ENCODE measurements at places on chromosomes 7 and 10.

- DNase-seq = no peak
- H3K27me3 ChIP-seq = no peaks in the 10 kb centered on the region
- H3K27ac ChIP-seq = peak overlapping the region; percentile 66
- peaks cover 4% of the 10 kb centered on the region for H3K36me3 ChIP-seq
- no peak overlapping the region for H3K4me3 ChIP-seq
Observed at GRCh38 chr10:103695584-103696005, 159.8 kb downstream of the SH3PXD2A start.

DNA sequence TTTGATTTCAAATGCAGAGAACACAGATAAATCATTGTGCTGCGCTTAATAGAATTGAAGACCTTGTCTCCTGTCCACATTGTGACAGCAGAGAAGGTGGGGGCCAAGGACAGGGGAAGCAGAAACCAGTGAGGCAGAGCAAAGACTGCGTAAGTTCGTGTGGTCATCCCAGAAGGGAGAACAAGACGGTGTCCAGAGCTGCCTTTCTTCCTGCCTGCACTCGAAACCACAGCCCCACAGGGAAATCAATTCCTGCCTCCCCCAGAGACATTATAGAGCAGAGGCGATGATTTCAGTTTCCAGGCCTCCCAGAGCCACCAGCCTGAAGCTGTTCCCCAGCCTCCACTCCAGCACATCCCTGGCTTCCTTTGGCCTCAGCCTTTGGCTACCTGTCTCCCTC, 39.7 kb upstream of the UCN3 start:
- no peaks in the 10 kb centered on the region for H3K36me3 ChIP-seq
- DNase-seq = no peak
- H3K27me3 ChIP-seq = peaks cover 28% of the 10 kb centered on the region
- H3K27ac ChIP-seq = no peak overlapping the region
- no peak overlapping the region for H3K4me3 ChIP-seq

DNA sequence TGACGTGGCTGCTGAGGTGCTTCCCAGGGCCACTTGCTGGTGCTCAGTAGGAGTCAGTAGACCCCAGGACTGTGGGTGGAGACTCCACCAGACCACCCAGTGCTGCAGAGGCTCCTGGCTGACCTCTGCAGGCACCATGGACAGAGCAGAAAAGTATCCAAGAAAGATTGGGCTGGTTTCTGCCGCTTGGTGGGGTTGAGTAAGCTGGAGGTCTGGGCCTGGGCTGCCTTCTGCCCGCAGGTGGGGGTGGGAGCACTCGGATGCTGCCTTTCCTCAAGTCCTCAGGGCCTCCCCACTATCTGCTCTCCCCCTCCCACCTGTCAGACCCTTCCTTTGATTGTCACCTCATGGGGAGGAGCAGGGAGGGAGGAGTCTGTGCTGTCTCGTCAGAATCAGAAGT, 91.6 kb downstream of the WDR37 start:
- peaks cover 3% of the 10 kb centered on the region for H3K27me3 ChIP-seq
- no peaks in the 10 kb centered on the region for H3K36me3 ChIP-seq
- no peak overlapping the region for H3K27ac ChIP-seq
- H3K4me3 ChIP-seq = no peak overlapping the region
- peaks cover 4% of the 10 kb centered on the region for H3K4me1 ChIP-seq
- DNase-seq = no peak

GRCh38 chr7:145511004-145511403, 605.6 kb upstream of the CNTNAP2 start:
- no peak for DNase-seq
- no peaks in the 10 kb centered on the region for H3K4me1 ChIP-seq
- H3K4me3 ChIP-seq = no peak overlapping the region
- no peak overlapping the region for H3K27ac ChIP-seq
- H3K27me3 ChIP-seq = no peaks in the 10 kb centered on the region

- no peak for DNase-seq
- no peak overlapping the region for H3K4me3 ChIP-seq
- no peaks in the 10 kb centered on the region for H3K36me3 ChIP-seq
- H3K4me1 ChIP-seq = no peaks in the 10 kb centered on the region
Observed at GRCh38 chr10:20986049-20986448, 88.9 kb upstream of the NEBL start.

DNA sequence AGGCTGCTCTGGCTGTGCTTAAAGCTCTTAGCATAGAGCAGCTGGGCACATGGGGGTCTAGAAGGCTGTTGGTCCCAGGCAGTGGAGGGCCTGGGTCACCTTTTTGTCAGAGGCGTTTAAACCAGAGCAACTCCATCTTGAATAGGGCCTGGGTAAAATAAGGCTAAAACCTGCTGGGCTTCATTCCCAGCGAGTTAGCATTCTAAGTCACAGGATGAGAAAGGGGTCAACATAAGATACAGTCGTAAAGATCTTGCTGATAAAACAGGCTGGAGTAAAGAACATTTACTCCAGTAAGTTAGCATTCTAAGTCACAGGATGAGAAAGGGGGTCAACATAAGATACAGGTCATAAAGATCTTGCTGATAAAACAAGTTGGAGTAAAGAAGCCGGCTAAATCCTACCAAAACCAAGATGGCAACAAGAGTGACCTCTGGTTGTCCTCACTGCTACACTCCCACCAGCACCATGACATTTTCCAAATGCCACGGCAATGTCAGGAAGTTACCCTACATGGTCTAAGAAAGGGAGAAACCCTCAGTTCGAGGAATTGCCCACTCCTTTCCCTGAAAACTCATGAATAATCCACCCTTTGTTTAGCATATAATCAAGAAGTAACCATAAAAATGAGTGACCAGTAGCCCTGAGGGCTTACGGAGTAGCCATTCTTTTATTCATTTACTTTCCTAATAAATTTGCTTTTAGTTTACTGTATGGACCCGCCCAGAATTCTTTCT, 96.8 kb upstream of the PCBD1 start:
- H3K36me3 ChIP-seq = no peaks in the 10 kb centered on the region
- H3K4me1 ChIP-seq = no peaks in the 10 kb centered on the region
- no peak for DNase-seq
- H3K27ac ChIP-seq = no peak overlapping the region
- H3K4me3 ChIP-seq = no peak overlapping the region

DNA sequence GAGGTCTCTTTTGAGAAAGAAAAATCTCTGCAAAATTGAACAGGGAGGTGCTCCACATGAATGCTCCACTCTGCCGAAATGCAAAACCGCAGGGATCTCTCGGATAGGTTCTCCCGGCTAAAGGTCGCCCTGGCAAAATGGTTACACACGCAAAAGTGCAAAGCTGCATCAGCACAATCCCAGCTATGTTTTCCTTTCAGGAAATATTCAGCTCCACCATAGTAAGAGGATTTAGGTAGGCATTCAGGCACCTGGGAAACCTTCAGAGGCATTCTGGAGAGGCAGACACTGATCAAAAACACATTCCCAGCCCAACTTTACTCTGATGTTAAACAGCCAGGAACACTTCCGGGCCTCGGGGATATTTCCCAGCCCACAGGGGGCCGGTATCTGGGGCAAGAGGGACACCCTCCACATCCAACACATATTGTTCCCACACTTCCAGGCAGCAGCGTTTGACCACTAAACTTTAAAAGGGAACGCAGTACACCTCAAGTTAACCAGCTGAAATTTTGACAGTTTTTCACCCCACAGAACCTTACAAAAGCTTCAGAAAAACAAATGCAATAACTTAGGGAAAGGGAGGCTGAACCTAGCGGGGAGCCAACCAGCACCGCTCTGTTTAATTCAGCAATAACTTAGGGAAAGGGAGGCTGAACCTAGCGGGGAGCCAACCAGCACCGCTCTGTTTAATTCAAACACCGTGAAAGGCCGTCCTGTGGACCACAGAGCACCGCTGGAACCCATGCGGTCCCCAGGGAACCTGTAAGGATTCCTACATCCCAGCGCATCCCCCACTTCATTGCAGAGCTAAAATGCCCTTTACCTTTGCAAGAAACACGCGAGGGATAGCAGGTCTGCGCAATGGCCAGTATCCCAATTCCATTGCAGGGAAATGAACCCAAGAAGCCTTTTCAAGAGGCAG, 45.9 kb downstream of the TNS3 start:
- H3K4me1 ChIP-seq = peaks cover 50% of the 10 kb centered on the region
- no peaks in the 10 kb centered on the region for H3K27me3 ChIP-seq
- peak; percentile 5 for DNase-seq
- H3K4me3 ChIP-seq = peak overlapping the region; percentile 71
- H3K27ac ChIP-seq = peak overlapping the region; percentile 12
- no peaks in the 10 kb centered on the region for H3K36me3 ChIP-seq

DNA sequence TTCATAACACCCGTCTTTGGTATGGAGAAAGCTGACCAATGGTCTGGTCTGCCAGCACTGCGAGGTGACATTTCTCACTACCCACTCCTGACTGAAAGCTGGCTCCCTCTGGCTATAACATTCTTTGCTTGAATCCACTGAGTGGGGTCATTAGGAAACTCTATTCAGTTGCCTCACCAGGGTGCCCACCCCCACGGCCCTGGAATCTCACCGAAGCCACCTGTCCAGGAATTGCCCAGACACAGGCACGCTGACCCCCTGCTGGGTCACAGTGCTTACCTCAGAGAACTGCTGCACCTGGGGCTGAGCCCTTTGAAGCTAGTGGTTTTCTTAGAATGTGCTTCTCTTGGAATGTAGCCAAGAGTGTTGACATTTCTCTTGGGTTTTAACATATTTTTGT, 28.6 kb downstream of the HECW1 start:
- no peak for DNase-seq
- peaks cover 48% of the 10 kb centered on the region for H3K27me3 ChIP-seq
- no peaks in the 10 kb centered on the region for H3K4me1 ChIP-seq
- H3K27ac ChIP-seq = no peak overlapping the region
- no peaks in the 10 kb centered on the region for H3K36me3 ChIP-seq
- no peak overlapping the region for H3K4me3 ChIP-seq

DNA sequence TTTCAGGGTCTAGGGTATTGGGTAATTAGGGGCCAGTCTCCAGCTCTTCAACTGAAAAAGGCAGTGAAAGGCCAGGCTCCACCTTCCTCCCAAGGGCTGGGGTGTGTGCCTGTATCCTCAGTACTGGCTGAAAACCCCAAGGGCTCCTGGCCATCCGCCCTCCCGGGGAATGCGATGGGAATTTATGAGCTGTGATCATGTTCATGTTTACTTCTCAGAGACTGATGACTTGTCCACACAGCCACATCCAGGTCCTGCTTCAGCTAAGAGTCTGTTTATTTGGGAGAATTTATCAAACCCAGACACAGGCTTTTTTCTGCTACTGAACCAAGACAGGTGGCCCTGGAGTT, 91.7 kb downstream of the CCDC3 start:
- peaks cover 29% of the 10 kb centered on the region for H3K27me3 ChIP-seq
- no peaks in the 10 kb centered on the region for H3K4me1 ChIP-seq
- H3K27ac ChIP-seq = no peak overlapping the region

DNA sequence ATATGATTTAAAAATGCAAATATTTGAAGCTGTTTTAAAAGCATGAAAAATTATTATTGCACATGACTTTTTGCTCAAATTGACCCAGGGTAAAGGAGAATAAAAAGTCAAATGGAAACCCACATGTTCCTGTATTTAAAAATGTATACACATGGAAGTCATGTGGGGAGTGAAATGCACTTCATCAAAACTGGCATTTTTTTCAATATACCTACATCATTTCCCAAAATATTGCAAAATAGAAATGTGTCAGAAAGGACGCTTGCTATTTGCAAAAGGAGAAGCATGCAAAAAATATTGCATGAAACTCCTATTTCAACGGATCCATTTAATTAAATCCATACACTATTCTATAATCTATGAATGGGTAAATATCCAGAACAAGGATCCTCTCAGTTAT, 117.0 kb downstream of the POU6F2 start:
- no peak overlapping the region for H3K4me3 ChIP-seq
- no peaks in the 10 kb centered on the region for H3K36me3 ChIP-seq
- H3K4me1 ChIP-seq = no peaks in the 10 kb centered on the region
- peaks cover 5% of the 10 kb centered on the region for H3K27me3 ChIP-seq
- DNase-seq = no peak

GRCh38 chr7:124124201-124124600, 91.3 kb upstream of the TMEM229A start:
- no peaks in the 10 kb centered on the region for H3K27me3 ChIP-seq
- H3K4me1 ChIP-seq = no peaks in the 10 kb centered on the region
- DNase-seq = no peak

DNA sequence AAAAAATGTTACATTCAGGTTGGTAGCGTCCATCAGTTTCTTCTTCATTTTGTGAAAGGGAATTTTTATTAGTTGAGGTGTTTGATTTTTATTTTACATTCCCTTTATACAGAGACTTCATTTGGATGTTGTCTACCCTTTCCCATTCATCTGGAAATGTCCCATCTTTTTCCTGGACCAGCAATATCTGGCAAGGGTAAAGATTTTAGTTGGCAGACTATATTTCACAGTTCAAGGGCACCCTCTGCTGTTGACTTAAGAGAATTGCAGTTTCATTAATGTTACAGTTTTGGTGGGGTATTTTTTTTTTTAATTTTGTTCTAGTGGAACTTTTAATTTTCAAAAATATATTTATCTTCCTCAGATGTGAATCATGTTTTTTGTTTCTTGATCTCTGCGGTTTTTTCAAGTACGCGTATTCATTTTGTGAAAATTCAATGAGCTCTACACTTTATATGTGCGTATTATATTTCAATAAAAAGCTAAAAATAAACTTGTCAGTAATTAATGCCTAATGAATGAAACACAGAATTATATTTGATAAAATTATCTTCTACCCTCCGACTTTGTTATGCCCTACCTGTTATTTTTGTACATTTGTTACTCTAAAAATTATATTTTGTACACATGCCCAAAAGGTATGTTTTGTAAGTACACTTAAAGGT, 97.9 kb upstream of the KLF14 start:
- DNase-seq = no peak
- H3K27ac ChIP-seq = no peak overlapping the region
- no peaks in the 10 kb centered on the region for H3K27me3 ChIP-seq
- H3K36me3 ChIP-seq = no peaks in the 10 kb centered on the region

DNA sequence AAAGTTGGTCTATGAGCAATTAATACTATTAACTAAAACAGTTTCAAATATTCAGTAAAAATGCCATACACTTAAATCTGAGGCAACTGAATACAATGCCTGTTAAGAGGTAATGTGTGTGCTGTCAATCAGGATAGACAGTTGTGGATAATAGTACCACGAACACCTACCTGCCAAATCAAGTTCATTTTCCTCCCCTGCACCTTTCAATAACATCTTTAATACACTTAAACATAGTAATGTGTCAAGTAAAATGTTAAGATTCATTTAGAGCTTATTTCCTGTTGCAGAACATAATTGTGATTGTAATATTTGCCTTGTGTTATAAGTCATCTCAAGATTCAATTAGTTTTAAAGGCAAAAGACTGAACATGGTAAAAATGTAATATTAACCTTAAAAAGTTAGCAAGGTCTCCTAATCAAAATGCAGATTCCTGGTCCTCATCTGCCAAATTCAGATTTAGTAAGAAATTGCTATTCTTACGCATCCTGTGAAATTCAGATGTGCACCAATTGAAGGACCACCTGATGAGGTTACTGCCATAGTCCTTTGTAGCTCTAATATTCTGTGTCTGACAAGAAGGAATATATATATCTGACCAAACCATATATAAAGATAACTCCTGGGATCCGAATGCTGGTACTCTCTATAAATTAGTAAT, 37.1 kb downstream of the COL1A2 start:
- no peaks in the 10 kb centered on the region for H3K4me1 ChIP-seq
- no peak for DNase-seq
- no peak overlapping the region for H3K4me3 ChIP-seq
- H3K27ac ChIP-seq = no peak overlapping the region

- H3K27me3 ChIP-seq = no peaks in the 10 kb centered on the region
- H3K4me1 ChIP-seq = peaks cover 15% of the 10 kb centered on the region
- no peak for DNase-seq
- no peak overlapping the region for H3K27ac ChIP-seq
- no peaks in the 10 kb centered on the region for H3K36me3 ChIP-seq
- H3K4me3 ChIP-seq = no peak overlapping the region
Observed at GRCh38 chr10:69496352-69497230, 45.3 kb downstream of the TSPAN15 start.

GRCh38 chr10:118901906-118902305, 127.6 kb upstream of the NANOS1 start:
- no peaks in the 10 kb centered on the region for H3K4me1 ChIP-seq
- no peaks in the 10 kb centered on the region for H3K36me3 ChIP-seq
- H3K27ac ChIP-seq = no peak overlapping the region
- DNase-seq = no peak
- H3K4me3 ChIP-seq = no peak overlapping the region
